ENCODE measurements at places on chromosomes 16 and 17.
A peak's percentile ranks its signal among the peaks of the same experiment; 100 is the strongest.

DNA sequence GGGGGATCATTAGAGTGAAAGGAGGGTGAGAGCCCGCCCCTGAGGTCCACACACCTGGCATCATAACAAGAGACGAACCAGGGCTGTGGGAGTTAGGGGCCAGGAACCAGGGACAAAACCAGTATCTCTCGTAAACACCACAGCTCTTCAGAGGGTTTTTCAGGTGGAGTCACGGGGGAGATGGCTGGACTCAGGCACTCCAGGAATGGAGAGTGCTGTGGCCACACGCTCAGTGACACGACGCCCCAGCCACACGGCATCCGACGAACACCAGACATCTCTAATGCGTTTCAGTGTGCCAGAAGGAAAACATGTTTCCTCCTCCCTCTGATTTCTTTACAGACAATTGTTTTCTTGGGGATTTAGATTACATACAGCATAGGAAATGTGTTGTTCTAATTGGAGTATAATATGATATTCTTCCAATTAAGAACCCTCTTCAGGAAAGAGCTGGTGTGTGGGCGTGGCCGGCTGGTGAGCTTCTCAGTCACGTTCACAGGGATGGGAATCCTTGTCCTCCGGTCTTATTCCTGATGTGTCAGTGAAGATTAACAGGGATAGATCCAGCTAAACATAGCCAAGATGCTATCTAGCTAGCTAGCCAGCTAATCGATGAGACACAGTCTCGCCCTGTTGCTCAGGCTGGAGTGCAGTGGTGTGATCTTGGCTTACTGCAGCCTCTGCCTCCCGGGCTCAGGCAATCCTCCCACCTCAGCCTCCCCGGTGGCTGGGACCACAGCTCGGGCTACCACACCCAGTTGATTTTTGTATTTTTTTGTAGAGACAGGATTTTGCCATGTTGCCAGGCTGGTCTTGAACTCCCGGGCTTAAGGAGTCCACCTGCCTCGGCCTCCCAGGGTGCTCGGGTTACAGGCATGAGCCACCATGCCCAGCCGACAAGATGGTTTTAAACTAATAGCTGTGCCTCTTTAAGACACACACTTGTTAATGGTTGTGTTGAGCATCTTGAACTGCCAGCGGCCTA lies 98.6 kb downstream of the BANP start:
- no peak for DNase-seq

DNA sequence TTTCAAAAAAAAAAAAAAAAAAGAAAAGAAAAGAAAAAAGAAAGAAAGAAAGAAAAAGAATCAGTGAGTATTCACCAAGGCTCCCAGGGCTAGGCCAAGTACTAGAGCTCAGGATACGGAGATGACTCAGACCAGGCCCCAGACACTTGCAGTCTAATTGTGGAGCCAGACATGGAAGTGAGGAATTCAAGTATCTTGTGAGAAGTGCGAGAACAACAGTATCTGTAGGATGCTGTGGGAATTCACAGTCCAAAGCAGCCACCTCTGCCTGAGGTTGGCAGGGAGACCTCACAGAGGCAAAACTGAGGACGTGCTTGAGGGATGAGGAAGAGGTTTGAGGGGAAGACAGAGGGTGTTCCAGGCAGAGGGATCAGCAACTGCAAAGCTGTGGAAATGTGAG lies 14.0 kb upstream of the ALDOA start:
- no peak for DNase-seq

- DNase-seq: no peak
These were observed 89.6 kb downstream of the GPR139 start for GRCh38 chr16:19984135-19984534.

DNA sequence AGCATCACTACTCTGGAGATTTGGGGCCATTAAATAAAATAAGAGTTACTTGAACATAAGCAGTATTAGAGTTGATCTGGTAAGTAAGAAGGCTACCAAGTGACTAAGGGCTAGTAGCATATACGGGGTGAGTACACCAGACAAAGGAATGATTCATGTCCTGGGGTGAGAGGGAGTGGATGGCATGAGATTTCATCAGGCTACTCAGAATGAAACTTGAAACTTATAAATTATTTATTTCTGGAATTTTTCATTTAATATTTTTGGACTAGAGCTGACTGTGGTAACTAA lies 2.3 kb downstream of the SLFN5 start:
- DNase-seq: peak; percentile 23

- DNase-seq: no peak
These were observed 260.1 kb downstream of the PARN start for GRCh38 chr16:14369734-14370598.

DNA sequence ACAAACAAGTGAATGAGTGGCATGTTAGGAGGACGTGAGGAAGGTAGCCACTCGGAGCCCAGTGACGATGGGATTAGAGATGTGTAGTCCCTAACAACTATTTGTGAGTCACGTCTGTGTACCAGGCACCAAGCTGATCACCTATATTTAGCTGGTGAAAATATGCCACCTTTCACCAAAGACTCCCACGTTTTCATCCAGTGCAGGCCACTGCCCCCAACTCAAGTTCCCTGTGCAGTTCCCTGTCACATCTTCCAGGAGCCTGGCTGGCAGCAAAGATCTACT lies 67.2 kb downstream of the TOM1L2 start:
- no peak for DNase-seq

GRCh38 chr17:20046629-20047028 lies 37.5 kb downstream of the SPECC1 start:
- no peak for DNase-seq

- no peak for DNase-seq
These were observed 4.3 kb downstream of the KLHL36 start for GRCh38 chr16:84652566-84652965.

GRCh38 chr17:33667671-33668070 lies 374.6 kb upstream of the ASIC2 start:
- no peak for DNase-seq

GRCh38 chr16:62029947-62030346 lies 6.3 kb downstream of the CDH8 start:
- no peak for DNase-seq

- no peak for DNase-seq
These were observed 201.1 kb downstream of the FTO start for GRCh38 chr16:53905028-53905427.

DNA sequence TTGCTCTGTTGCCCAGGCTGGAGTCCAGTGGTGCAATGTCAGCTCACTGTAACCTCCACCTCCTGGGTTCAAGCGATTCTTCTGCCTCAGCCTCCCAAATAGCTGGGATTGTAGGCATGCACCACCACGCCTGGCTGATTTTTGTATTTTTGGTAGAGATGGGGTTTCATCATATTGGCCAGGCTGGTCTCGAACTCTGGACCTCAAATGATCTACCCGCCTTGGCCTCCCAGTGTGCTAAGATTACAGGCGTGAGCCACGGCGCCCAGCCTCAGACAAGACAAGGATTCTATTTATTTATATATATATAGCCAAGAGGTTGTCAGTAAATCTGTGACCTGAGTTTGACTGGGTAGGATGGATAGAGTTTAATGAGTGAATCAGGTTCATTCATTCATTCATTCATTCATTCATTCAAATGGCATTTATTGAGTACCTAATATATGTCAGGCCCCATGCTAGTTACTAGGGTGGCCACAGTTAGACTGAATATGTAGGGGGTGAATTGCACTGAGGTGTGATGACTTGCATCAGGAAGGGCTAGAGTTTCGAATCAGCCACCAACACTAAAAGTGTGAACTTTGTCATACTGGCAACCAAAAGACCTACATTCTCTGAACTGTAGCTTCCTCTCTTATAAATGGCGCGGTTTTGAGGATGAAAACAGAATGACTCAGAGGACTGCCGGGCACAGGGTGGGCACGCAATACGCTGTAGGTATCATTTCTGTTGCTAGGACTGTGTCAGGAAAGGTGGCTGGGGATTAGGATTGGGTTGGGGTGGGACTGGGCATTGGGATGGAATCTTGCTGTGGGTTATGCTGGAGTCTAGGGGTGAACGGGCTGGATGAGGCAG lies 37.8 kb downstream of the ITGAE start:
- no peak for DNase-seq

GRCh38 chr17:82407255-82407654 lies 10.9 kb upstream of the HEXD start:
- no peak for DNase-seq

DNA sequence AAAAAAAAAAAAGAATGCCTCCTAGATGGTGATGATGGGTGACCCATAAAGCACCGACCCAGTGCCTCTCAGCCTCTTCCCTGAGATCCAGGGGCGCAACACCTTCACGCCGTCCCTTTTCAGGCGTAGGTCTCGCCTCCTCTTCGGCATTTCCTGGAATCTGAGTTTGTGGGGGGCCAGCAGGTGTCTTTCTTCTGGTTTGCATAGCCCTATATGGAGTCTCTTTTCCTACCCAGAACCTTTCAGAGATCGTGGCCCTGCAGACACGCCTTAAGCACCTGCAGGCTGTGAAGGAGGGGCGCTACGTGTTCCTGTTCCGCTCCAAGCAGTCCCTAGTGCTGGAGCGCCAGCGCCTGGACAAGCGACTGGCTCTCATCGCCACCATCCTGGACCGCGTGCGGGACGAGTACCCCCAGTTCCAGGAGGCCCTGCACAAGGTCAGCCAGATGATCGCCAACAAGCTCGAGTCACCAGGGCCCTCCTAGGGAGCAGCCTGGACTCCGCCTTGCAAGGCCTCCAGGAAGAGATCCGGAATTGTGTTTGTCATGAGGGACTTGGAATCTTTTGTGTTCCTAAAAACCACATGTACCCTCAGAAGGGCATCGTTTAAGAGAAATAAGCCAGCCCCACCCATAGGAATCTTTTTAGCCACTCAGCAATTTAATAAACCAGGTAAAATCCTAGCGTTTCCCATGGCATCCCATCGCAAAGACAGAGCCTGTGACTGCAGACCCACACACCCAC lies 1.9 kb upstream of the GAA start:
- no peak for DNase-seq

- peak; percentile 84 for DNase-seq
These were observed 3.3 kb upstream of the BRD7 start for GRCh38 chr16:50371936-50372595.

DNA sequence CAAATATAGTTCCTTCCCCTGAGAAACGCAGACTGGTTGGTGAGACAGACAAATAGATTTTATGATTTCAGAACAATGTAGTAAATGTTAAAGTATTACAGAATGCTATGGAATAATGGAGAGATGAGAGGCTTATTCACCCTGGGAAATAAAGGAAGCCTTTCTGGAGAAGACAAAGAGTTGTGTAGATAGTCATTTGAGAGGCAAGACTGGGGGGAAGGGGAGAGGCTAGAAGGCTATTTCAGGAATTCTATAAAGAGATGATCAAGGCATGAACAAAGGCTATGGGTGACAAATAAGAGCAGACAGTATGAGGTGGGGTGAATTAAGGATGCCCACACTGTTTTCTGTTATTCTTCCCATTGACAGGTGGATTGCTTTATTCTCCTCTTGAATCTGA lies 211.4 kb downstream of the GRIN2A start:
- no peak for DNase-seq

DNA sequence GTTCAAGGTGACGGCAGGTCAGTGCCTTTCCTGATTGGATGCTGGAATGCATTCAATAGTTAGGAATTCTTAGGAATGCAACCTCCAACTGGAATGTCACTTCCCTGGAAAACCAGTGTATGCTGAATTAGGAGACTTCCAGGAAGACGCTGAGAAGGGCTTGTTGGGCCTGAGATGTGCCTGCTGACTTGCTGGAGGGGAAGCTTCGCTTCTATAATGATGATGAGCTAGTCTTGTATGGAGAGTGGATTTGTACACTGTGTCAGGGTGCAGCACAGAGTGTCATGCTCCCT lies 45.6 kb downstream of the SMPD3 start:
- no peak for DNase-seq

DNA sequence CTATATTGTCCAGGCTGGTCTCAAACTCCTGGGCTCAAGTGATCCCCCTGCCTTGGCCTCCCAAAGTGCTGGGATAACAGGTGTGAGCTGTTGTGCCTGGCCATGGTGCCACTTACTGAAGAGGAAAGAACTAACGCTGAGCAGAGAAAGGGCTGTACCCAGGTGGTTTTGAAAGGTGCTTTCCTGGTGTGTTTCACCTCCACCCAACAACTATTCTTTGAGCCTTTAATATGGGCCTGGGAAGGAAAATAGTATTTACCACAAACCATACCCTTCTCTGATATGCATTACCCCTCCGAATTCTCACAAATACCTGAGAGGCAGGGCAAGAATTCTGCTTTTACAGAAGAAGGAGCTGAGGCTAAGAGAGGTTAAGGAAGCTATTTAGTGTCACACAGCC lies 24.8 kb downstream of the KPNA2 start:
- DNase-seq: no peak

DNA sequence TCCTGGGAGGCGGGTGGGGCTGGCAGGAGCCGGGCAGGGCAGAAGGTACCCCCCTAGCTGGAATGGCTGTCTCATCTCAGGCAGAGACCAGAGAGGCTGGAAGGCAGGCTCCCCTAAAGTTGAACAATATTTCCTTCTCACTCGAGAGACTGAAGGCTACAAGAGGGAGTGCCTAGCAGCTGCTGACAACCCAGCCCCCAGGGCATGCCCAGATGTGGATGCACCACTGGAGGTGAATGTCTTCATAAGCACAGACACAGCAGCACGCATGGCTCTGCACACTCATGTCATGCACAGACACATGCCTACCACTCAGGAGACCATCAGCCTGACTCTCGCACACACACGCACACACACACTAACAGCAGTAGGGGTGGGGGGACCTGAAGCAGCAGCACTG lies 179.0 kb downstream of the CCT6B start:
- no peak for DNase-seq

- no peak for DNase-seq
These were observed 47.1 kb downstream of the CENPV start for GRCh38 chr17:16306211-16306610.

GRCh38 chr16:15899538-15900100 lies 11.2 kb upstream of the CEP20 start:
- no peak for DNase-seq

DNA sequence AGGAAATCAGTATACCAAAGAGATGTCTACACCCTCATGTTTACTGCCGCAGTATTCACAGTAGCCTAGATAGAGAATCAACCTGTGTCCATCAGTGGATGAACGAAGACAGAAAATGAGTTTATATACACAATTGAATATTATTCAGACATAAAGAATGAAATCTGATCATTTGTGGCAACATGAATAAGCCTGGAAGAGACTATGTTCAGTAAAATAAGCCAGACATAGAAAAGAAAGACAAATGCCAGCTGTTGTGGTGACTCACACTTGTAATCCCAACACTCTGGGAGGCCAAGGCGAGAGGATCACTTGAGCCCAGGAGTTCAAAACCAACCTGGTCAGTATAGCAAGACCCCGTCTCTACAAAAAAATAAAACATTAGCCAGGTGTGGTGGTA lies 16.1 kb downstream of the NUDT16L1 start:
- DNase-seq: no peak

- peak; percentile 43 for DNase-seq
These were observed 13.3 kb downstream of the NDUFAF8 start for GRCh38 chr17:81252326-81252986.

DNA sequence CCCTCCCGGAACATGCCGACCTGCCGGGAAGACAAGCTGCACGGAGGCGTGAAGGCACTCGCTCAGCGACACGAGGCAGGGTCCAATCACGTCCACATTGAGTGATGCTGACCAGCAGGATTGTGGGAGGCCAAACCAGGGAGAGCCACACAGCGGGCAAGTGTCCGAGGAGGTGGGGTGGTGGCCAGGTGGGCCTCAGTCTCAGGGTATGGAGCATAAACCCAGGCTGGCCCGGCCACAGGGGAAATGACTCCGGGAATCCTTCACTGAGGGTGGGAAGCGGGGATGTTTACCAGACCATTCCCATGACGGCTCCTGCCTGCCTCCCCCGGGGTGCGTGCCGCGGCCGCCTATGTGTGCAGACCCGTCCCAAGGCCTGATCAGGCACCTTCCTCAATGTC lies 62.5 kb downstream of the RPH3AL start:
- DNase-seq: no peak

GRCh38 chr16:78624366-78624765 lies 524.9 kb downstream of the WWOX start:
- peak; percentile 45 for DNase-seq

GRCh38 chr16:4006397-4006999 lies 109.7 kb downstream of the ADCY9 start:
- no peak for DNase-seq
